Upper lobe of left lung (tissue), 6 donors: ENCODE measurements at places on chromosomes 4 and X.

GRCh38 chr4:154741131-154741665 is 2.6 kb upstream of the LRAT start:
- DNase-seq = no peak

DNA sequence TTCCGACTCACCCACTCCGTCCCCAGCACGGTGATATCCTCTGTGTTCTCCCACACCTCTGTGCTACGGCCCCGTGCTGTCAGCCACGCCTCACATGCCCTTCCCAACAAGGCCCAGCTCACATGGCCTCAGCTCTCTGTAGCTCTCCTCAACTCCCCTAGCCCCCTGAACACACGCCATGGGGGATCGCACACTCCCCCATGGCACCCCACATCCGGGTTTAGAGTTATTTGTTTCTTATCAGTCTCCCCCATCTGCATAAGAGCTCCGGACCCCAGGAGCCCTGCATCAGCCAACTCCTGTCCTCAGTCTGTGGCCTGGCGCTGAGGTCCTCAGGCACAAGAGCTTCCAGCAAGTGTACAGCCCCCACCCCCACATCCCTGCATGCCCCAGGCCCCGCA is 7.0 kb downstream of the C4orf50 start:
- no peak for DNase-seq

- no peak for DNase-seq
Observed at GRCh38 chr4:100641336-100641735, 123.5 kb upstream of the EMCN start.

DNA sequence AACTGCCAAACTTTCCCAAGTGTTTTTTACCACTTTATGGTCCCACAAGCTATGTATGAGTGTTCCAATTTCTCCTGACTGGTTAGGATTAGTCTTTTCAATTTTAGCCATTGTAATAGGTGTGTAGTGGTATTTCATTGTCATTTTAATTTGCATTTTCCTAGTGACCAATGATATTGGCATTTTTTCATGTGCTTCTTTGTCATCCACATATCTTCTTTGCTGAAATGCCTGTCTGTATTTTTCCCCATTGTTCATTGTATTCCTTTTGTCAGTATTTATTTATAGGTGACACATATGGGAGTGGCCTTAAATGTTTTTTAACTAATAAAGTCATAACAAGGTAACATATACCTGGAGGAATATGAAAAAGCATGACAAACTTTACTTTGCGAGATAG is 9.2 kb upstream of the UBE2D3 start:
- DNase-seq = no peak

- DNase-seq = peak; percentile 87
Observed at GRCh38 chr4:155667222-155667567, 547 bp downstream of the GUCY1A1 start.

GRCh38 chr4:113086172-113086695 is 36.8 kb downstream of the ANK2 start:
- no peak for DNase-seq

GRCh38 chrX:23616361-23616760 is 50.9 kb upstream of the PRDX4 start:
- DNase-seq = no peak

GRCh38 chrX:129653181-129653970 is 1.4 kb downstream of the APLN start:
- no peak for DNase-seq

DNA sequence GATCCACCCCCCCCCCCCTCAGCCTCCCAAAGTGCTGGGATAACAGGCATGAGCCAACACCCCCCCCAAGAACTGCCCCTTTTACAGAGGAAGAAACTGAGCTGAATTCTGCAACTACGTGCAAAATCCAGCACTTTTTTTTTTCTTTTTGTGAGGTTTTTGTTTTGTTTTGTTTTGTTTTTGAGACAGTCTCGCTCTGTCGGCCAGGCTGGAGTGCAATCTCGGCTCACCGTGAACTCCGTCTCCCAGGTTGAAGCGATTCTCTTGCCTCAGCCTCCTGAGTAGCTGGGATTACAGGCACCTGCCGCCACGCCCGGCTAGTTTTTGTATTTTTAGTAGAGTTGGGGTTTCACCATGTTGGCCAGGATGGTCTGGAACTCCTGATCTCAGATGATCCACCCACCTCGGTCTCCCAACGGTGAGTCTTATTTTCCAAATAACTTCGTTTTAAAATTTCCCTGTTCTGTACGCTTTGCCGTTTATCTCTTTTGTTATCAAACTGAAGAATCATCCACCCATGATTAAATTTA is 4.9 kb downstream of the CRLF2 start:
- no peak for DNase-seq

- DNase-seq = no peak
Observed at GRCh38 chrX:21408307-21408706, 34.1 kb downstream of the CNKSR2 start.

DNA sequence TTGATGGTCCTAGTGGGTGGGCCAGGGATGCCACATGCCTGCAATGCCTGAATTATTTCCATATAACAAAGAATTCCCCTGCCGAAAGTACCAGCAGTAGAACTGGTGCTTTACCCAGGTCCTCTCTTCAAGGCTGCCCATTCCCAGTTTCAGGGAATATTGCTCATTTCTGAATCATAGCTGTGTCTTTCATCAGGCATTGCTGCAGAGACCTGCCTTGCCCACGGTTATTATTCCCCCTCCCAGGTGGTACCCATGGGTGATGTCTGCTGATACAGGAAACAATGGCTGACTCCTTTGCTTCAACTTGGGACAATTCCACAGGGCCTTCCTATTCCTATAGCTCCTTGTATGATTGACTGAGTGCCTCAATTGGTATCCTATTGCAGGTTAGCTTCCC is 9.7 kb upstream of the IQCM start:
- no peak for DNase-seq

DNA sequence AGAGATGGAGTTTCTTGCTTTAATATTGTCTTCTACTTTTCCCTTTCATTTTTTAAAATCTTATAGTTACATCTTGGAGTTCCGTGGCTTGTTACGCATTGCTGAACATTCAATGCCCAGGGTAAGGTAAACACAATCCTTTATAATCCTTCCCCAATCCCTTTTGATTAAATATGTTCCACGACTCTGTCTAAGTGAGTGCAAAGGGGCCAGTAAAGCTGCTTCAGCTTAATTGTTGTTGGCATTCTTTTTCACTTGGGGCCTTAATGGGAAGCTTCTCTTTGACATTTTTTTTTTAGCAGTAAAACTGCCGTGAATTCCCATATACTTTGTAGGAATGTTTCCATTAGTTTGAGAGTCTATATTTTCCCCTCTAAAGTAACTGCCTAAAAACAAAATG is 1028.1 kb downstream of the C4orf33 start:
- no peak for DNase-seq

DNA sequence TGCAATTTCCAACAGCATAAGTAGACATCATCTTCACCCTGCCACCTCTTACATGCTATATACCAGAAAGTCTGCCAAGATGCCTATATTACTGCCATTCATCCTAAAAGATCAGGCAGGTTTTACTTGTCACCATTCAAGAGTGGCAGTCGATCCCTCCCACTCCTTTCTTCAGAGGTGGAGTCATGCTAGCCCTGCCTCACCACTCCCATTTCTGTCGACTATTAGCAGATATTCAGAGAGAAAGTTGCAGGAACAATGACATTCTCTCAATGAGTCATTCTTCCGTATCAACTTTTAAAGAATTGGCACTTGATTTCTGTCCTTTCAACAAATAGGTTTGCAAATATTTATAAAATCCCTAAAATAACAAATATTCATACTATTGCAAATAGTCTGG is 1060.1 kb downstream of the ADGRL3 start:
- DNase-seq = no peak

- DNase-seq = no peak
Observed at GRCh38 chr4:2406920-2407319, 11.5 kb downstream of the ZFYVE28 start.

GRCh38 chrX:48045410-48046311 is 25.8 kb downstream of the ZNF630 start:
- no peak for DNase-seq

GRCh38 chr4:32775049-32775448 is 2054.9 kb downstream of the PCDH7 start:
- no peak for DNase-seq

- DNase-seq = no peak
Observed at GRCh38 chrX:109344101-109344500, 137.8 kb downstream of the GUCY2F start.

GRCh38 chr4:8373270-8373972 is 67.1 kb downstream of the ACOX3 start:
- DNase-seq = no peak

DNA sequence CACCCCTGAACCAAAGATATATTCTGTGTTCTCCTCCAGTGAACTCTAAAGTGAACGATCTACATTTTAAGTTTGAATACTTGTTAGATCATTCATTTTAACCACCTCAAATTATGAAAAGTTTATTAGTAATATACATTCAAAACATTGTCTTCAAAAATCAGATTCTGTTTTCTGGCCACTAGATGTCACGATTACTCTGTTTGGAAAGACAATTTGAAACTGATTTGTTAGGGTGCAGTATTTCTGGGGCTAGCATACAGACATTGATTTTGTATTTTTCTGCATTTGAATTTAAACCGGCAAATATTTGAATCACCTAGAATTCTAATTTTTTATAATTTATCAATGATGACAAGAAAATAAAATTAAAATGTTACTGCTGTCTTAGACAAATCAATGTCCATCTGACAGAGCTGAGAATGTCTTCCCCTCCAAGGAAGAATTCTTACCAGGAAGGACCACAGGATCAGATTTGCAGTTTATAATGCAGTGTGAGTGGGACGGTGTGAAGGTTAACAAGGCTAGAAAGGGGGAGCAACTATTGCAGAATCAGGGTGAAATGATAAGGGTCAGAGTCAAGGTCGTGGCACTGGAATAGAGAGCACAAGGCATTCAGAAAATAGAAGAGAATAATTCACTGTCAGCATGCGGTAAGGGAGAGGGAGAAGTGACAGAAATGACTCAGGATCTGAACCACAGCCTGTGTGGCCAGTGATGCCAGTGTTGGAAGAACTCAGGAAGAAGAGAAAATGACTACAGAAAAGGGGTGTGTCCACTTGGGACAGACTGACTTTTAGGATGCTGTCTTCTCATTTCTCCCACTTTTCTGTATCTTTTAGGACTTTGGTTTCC is 91.6 kb downstream of the ANXA10 start:
- DNase-seq = no peak

- peak; percentile 27 for DNase-seq
Observed at GRCh38 chr4:180028682-180029081, 2214.5 kb upstream of the TENM3 start.

- no peak for DNase-seq
Observed at GRCh38 chrX:153611298-153612095, 12.6 kb upstream of the CCNQ start.

DNA sequence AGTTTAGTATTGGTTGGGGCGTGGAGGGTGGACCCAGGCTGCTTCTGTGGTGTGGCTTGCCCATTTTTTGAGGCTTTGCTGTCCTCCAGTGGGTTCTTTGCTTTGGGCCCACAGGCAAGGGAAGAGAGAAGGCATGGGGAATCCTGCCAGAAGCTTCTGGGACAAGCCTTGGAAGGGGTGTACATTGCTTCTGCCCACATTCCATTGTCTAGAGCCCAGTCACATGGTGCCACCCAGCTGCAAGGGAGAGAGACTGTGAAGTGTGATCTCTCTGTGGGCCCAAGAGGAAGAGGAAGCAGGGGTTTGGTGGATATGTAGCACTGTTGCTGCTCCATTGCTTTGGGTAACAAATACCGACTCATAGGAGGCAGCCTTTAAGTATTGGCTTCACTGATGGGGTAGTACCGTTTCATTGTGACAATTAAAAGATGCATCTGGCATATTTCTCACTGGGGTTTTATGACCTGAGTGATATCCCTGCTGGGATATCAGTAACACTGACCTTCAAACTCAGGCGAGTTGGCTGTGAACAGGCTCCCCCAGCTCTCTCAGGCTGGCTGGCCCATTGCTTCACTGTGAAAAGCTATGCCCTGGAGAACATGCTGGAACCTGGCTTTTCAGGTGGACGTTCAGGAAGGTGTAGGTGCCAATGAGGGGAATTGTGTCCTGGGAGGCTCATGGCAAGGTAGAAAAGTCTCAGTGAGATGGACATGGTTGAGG is 85.9 kb downstream of the CLDN34 start:
- DNase-seq = no peak

DNA sequence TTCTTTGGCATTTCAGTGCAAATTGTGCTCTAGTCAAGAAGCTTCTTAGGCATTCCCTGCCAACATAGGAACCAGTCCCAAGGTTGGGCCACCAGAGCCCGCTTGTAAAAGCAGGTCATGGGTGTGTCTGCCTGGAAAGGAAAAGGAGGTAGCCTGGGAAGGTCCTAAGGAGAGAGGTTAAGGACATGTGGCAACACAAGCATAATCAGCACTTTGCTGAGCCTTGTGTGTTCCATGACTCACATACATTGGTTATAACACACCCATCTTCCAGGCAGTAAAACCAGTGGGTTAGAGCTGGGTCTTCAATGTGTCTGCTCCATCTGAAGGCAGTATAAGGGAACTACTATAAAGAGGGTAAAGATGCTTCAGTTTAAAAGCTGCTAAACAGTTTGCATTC is 165.0 kb downstream of the FHIP1A start:
- DNase-seq = no peak

- no peak for DNase-seq
Observed at GRCh38 chr4:33071535-33071934, 2351.4 kb downstream of the PCDH7 start.

DNA sequence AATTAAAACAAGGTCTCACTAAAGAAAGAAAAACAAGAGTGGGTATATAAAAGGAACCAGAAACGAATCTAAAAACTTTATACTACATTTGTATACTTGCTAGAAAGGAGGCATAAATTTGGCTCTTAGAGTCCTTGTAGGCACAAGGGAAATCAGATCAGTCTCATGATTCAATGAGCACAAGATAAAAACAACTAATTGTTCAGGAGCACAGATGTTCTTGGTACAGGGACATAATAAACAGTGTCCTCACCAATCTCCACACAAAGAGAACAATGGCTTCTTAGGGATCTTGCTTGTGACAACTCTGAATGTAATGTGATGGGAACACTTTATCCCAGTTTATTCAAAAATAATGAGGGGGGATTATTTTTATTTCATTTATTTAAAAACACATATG is 28.3 kb downstream of the TMEM144 start:
- DNase-seq = no peak

DNA sequence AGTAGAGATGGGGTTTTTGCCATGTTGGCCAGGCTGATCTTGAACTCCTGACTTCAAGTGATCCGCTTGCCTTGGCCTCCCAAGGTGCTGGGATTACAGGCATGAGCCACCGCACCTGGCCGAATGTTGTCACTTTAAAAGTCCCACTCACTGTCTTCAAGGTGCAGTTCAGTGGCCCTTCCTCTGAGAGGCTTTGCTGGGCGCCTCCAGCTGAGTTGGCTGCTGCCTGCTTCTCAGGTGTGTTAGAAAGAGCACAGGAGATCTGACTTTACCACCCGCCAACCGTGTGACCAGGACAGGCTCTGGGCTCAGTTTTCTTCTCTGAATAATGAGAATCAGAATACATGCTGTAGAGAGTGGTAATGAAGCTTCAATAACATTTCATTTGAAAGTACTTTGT is 207.4 kb downstream of the CEP135 start:
- DNase-seq = no peak

DNA sequence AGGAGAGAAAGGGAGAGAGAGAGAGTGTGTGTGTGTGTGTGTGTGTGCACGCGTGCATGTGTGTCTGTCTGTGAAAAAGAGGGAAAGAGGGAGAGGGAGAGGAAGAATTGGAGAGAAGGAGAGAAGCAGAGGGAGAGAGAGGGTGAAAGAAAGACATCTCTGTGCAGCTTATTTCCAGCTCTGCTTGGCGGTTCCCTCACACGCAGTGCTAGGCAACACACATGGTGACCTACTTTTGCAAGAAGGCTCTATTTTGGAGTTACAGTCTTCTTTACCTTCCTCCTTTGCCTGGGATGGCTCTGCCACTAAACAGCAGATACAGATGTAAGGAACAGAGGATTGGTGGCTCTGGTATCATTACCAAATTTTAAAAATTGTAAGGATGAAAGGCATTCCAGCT is 40.1 kb downstream of the SLC16A2 start:
- no peak for DNase-seq
